ENCODE measurements at places on chromosomes 7 and 10. TPM values are rescaled to one million over a fixed set of nuclear protein-coding genes. Genes with fewer than 3 reads are reported as not detected.

GRCh38 chr10:22837351-22837750, 90.5 kb upstream of the ARMC3 start:
- no peak overlapping the region for H3K4me3 ChIP-seq
- H3K27me3 ChIP-seq: no peaks in the 10 kb centered on the region
- no peaks in the 10 kb centered on the region for H3K36me3 ChIP-seq
- H3K27ac ChIP-seq: no peak overlapping the region
- DNase-seq: no peak

DNA sequence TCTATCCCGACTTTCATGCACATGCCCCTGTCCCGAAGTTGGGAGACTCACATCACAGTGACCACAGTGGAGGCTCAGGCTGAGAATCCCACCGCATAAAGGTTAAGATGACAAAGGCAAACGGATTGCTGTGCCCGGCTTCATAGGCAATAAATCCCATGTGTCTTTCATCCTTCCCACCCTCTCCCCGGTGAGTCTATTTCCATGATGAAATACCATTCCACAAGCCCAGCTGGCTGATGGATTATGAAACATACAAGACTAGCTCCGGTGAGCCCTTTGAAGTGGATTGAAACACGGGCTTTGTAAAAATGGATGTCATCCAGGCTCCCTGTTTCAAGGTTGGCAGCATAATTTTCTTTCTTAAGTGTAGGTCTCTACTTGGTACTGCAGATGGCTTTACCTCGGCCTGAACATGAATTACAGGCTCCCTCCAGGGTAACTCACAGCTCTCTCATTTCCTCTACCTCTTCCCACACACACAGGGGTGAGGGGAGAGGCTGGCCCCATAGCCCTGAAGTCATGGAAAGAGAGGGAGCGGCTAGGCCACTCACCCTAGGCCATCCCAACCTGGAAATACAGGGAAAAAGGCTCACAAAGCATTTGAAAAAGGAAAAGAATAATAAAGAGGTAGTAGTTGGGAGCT, 92.0 kb upstream of the CALN1 start:
- no peaks in the 10 kb centered on the region for H3K27me3 ChIP-seq
- no peak overlapping the region for H3K4me3 ChIP-seq
- no peak for DNase-seq
- H3K27ac ChIP-seq: no peak overlapping the region

DNA sequence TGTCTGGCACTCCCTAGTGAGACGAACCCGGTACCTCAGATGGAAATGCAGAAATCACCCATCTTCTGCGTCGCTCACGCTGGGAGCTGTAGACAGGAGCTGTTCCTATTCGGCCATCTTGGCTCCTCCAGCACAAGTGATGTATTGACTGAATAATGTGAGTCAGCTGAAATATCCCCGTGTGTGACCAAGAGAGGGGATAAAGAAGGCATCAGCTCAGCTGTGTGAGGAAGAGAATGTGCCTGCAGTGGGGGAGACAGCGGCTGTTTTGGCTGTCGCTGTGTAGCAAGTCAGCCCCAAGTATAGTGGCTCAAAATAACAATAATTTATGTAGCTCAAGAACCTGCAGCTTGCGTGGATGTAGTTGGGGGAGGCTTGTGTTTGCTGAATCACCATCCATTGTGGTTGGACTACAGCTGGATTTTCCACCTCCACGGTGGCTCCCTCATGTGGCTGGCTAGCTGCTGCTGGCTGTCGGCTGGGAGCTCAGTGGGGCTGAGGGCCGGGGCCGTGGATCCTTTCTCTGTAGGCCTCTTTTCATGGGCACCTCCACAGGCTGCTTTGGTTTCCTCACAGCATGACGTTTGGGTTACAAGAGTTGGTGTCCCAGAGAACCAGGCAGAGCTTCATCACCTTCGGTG, 434.5 kb downstream of the CCSER2 start:
- H3K36me3 ChIP-seq: no peaks in the 10 kb centered on the region
- H3K27ac ChIP-seq: no peak overlapping the region
- H3K4me3 ChIP-seq: no peak overlapping the region
- no peaks in the 10 kb centered on the region for H3K27me3 ChIP-seq
- no peak for DNase-seq

DNA sequence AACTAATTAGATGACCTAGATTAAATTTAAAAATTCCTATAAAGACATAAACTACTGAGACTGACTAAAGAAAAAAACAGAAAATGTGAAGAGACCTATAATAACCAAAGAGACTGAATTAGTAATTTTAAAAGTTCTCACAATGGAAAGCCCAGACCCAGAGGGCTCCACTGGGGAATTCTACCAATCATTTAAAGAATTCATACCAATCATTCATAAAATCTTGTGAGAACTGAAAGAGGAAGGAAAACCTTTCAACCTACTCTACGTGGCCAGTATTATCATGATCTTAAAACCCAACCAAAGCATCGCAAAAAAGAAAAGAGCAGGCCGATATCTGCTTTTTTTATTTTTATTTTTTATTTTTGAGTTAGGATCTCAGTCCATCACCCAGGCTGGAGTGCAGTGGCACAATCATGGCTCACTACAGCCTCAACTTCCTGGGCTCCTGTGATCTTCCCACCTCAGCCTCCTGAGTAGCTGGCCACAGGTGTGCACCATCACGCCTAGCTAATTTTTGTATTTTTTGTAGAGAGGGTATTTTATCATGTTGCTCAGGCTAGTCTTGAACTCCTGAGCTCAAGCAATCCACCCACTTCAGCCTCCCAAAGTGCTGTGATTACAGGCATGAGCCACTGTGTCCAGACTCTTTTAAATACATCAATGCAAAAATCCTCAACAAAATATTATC, 48.6 kb downstream of the DGKI start:
- no peaks in the 10 kb centered on the region for H3K36me3 ChIP-seq
- H3K4me1 ChIP-seq: no peaks in the 10 kb centered on the region
- no peaks in the 10 kb centered on the region for H3K27me3 ChIP-seq
- no peak for DNase-seq
- H3K27ac ChIP-seq: no peak overlapping the region

DNA sequence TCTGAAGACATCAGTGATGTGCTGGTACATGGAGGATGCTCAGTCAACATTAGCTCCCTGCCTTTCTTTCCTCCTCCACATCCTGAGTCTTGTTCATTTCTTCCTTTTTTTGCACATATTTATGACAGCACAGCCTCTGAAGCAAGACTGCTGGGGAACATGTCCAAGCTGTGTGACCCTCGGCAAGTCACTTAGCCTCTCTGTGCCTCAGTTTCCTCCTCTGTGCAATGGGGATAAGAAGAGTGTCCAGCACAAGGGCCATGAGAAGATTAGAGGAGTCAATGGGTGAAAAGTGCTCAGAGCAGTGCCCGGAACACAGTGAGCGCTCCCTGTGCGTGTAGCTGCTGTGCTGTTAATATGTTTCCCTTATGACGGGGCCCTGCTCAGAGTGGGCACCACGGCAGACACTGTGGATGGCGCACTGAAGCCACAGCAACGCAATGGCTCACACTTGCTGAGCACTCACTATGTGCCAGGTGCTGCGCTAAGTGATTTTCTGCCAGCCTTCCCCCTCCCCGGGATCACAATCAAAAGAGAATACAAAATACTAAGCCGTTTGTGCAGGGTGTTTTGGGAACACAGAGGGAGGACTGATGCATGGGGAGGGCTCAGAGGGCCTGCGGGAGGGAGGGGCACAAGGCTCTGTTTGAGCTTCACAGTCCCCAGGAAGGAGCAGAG, 28.7 kb downstream of the ZCCHC24 start:
- DNase-seq: no peak
- no peak overlapping the region for H3K27ac ChIP-seq
- H3K36me3 ChIP-seq: peaks cover 52% of the 10 kb centered on the region
- no peaks in the 10 kb centered on the region for H3K27me3 ChIP-seq
- H3K4me1 ChIP-seq: peaks cover 52% of the 10 kb centered on the region
- no peak overlapping the region for H3K4me3 ChIP-seq

Gene CLRN3
- polyA plus RNA-seq: not detected

Gene PAX4
- polyA plus RNA-seq: not detected

Gene SPDYE6
- polyA plus RNA-seq: 0.29 TPM

Gene PDK4
- polyA plus RNA-seq: 114 TPM

Gene SAP25
- 2.3 TPM for polyA plus RNA-seq

Measured in heart right ventricle (tissue), 16 donors.